ENCODE measurements at places on chromosomes 11 and 22. TPM values are rescaled to one million over a fixed set of nuclear protein-coding genes. Genes with fewer than 3 reads are reported as not detected.

DNA sequence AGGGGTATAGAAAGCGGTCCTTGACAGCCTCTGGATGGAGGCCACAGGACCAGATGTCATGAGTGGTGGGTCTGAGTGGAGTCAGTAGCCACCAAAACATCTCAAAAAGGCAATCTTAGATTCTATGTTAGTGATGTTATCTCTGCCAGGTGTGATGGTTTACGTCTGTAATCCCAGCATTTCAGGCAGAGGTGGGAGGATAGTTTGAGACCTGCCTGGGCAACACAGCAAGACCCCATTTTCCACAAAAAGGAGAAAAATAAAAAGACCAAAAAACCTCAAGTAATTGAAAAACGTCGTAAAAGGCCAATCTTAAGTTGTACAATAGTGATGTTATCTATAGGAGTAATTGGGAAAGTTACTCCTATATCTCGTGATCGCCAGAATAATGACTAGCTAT, 3.7 kb upstream of the MTCH2 start:
- peaks cover 15% of the 10 kb centered on the region for H3K4me1 ChIP-seq
- no peak for DNase-seq
- H3K27me3 ChIP-seq, result no peaks in the 10 kb centered on the region
- H3K4me3 ChIP-seq, result no peak overlapping the region
- H3K36me3 ChIP-seq, result no peaks in the 10 kb centered on the region

- H3K36me3 ChIP-seq, result peaks cover 9% of the 10 kb centered on the region
- H3K4me1 ChIP-seq, result no peaks in the 10 kb centered on the region
- H3K27me3 ChIP-seq, result peaks cover 38% of the 10 kb centered on the region
- H3K4me3 ChIP-seq, result peak overlapping the region; percentile 31
- no peak for DNase-seq
These were observed 12.1 kb upstream of the CHRM1 start for GRCh38 chr11:62933285-62933684.

DNA sequence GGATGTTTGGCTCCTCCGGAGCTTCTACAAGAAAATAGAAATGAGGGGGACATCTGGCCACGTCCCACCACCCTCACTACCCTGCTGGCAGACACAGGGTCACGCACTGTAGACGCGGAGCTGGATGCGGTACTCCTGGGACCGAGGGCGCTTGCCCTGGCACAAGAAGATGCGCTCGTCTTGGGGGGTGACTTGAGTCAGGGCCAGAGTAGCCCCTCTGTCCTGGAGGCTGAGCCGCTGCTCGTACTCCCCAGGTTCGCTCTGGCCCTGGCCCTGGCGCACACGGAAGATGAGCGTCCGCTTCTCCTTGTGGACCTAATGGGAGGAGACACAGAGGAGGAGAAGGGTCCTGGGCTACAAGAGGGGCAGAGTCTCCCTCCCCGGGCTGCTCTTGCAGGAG, 2.2 kb downstream of the MCAM start:
- H3K27ac ChIP-seq, result no peak overlapping the region
- H3K4me1 ChIP-seq, result peaks cover 28% of the 10 kb centered on the region
- peaks cover under 1% of the 10 kb centered on the region for H3K36me3 ChIP-seq
- no peak for DNase-seq
- H3K4me3 ChIP-seq, result peak overlapping the region; percentile 89
- H3K27me3 ChIP-seq, result peaks cover 17% of the 10 kb centered on the region

DNA sequence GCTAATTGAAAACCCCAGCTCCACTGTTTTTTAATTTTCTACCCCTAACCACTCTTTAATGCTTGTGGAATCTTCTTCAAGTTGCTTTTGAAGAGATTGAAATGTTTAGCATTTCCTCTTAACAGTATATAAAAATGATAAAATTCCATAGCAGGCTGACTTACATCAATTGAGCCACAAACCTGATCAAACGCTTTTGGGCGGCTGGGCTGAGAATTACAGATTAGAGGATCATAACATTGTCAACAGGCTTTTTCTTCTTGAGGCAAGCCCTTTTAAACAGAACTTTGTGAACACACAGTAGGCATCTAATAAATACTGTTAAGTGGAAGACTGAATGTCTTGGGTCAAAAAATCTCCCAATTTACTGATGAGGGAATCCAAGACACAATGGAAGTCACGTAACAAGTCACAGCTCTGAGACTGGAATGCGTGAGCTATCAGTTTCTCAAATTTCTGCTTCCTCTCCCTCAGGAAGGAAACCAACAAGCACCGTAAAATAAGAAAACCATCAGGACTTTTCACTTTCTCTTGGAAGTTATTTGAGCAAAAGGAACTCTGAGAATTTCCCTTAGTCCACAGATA, 50.0 kb upstream of the CCDC89 start:
- DNase-seq, result no peak
- no peak overlapping the region for H3K4me3 ChIP-seq
- no peaks in the 10 kb centered on the region for H3K36me3 ChIP-seq
- H3K27ac ChIP-seq, result no peak overlapping the region
- H3K4me1 ChIP-seq, result peaks cover 22% of the 10 kb centered on the region

- H3K27me3 ChIP-seq, result no peaks in the 10 kb centered on the region
- no peak for DNase-seq
- H3K4me3 ChIP-seq, result no peak overlapping the region
- H3K36me3 ChIP-seq, result peaks cover 9% of the 10 kb centered on the region
These were observed 17.7 kb upstream of the ATP5MG start for GRCh38 chr11:118383657-118384056.

GRCh38 chr11:31824879-31825837, 14.0 kb upstream of the PAX6 start:
- H3K27me3 ChIP-seq, result peaks cover 87% of the 10 kb centered on the region
- peaks cover 3% of the 10 kb centered on the region for H3K36me3 ChIP-seq
- no peak for DNase-seq
- H3K27ac ChIP-seq, result peak overlapping the region; percentile 56
- peaks cover 13% of the 10 kb centered on the region for H3K4me1 ChIP-seq
- H3K4me3 ChIP-seq, result peak overlapping the region; percentile 67

- H3K27me3 ChIP-seq, result no peaks in the 10 kb centered on the region
- peak overlapping the region; percentile 84 for H3K4me3 ChIP-seq
- no peaks in the 10 kb centered on the region for H3K36me3 ChIP-seq
- H3K27ac ChIP-seq, result no peak overlapping the region
- peak; percentile 63 for DNase-seq
- H3K4me1 ChIP-seq, result peaks cover 11% of the 10 kb centered on the region
These were observed 650 bp upstream of the MAPK11 start for GRCh38 chr22:50270666-50271394.

DNA sequence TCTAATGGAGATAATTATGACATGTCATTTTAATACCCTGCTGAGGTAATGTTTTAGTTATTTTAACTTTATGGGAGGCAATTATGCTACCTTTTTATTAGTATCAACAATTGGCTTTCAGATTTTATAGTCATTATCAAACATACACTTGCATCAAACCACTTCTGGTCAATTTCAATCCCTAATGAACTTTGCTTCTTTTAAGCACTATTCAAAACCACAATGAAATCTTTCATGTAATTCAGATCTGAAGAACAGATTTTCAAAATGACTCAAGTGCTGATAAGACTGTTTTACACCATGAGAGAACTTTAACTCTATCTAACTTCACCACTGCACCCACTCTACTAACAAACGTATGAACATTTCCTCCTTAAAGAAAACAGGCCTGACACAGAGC, 25.9 kb upstream of the CCDC34 start:
- DNase-seq, result no peak
- H3K27me3 ChIP-seq, result no peaks in the 10 kb centered on the region
- H3K4me3 ChIP-seq, result no peak overlapping the region
- H3K27ac ChIP-seq, result no peak overlapping the region

GRCh38 chr11:57761301-57762234, at the start of gene CTNND1:
TSS of gene CTNND1 (plus strand) at chr11:57761802. CDS start at chr11:57791479, 29,677 bp downstream.
- no peaks in the 10 kb centered on the region for H3K36me3 ChIP-seq
- H3K4me1 ChIP-seq, result peaks cover 11% of the 10 kb centered on the region
- peak within 1 kb of the TSS; percentile 78 for H3K4me3 ChIP-seq
- no peak within 1 kb of the TSS for H3K27ac ChIP-seq

NAV2 gene
- total RNA-seq, result 1.3 TPM

BIK gene
- total RNA-seq, result 2.3 TPM
